NCI-H187 (cell line): ENCODE measurements at places on chromosomes 5 and 9.

- DNase-seq: no peak
These were observed 16.9 kb downstream of the SEMA4D start for GRCh38 chr9:89480825-89481537.

DNA sequence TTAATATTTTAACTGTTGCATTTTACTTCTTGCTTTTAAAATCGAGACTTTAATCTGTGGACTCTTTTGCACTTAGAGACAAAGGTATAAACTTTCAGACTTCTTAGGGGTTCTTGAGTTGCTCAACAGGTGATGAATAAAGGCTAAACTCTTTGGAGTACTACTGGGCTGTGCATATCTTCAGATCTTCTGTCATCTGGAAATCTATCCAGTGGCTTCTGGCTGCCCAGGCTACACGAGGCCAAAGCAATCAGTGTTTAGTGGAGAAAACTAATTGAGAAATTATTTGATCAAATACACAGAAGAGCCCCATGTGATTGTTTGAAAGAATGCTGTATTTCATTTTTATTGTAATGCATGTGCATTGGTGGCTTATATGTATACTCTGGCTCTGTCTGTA, 146.1 kb downstream of the PBX3 start:
- DNase-seq: no peak

- no peak for DNase-seq
These were observed 207.9 kb upstream of the EFNA5 start for GRCh38 chr5:107878661-107879060.

GRCh38 chr9:116423149-116423548, 264.0 kb upstream of the TRIM32 start:
- DNase-seq: no peak

GRCh38 chr5:746258-746761, 38.2 kb downstream of the ZDHHC11B start:
- DNase-seq: no peak

DNA sequence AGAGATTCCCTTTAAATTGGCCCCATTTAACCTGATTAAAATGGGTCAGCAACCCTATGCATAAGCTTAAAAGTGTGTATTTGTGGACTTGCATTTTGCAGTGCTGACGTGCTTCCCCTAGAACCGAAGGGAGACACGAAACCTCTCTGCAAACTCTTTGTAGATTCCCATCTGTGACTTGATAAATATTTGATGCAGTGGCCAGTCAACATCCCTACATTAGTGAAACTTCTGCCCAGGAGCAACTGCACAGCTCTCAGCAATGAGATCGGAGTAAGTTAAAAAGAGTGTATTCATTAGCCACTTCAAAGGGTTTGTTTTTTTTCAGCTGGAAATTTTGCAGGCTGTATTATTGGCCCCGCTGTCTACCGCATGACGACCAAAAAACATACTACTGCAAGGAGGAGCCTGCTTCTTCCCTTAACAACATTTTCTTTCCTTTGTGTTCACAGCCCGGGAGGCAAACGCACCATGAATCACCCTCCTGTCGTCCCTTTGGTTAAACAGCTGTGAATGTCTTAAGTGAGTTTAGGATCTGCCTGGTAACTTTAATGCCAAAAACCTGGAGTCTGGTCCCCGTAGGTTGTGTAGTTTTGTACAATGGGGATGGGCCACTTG, 38.0 kb upstream of the TCERG1 start:
- DNase-seq: no peak

DNA sequence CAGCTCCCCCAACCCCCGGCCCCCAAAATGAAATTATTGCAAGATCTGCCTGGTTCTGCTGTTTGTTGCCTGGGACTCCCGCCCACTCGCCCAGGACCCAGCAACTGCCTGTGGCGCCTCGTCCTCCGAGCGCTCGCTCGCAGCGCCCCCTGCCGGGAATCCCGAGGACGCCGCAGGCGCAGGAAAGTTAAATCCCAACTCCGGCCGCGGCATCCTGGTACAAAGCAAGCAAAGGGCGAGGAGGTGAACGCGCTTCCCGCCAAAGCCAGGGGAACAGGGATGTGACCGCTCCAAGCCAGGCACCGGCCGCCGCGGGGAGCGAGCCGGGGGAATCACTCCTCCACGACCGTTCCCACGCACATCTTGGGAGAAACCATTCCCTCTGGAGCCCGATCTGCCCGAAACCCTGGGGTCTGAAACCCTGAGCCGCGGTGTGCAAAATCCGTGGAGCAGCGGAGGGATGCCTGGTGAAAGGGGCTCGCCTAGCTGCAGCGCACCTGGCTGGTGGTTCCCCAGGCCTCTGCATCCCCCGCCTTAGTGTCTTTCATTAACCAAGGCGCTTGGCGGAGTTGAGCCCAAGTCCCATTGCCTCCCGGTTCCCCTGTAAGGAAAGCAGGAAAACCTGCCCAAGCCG, 1.3 kb downstream of the SEMA5A start:
- peak; percentile 57 for DNase-seq

- DNase-seq: no peak
These were observed 330.7 kb upstream of the ADAMTSL1 start for GRCh38 chr9:18143073-18143745.
